H9 (cell line): ENCODE measurements at places on chromosomes 2 and 18.

- DNase-seq, result no peak
Observed at GRCh38 chr2:207073801-207074678, 91.7 kb downstream of the KLF7 start.

GRCh38 chr2:204321910-204322751 is 223.1 kb upstream of the PARD3B start:
- no peak for DNase-seq

GRCh38 chr2:40281021-40281940 is 170.6 kb downstream of the SLC8A1 start:
- DNase-seq, result no peak

- no peak for DNase-seq
Observed at GRCh38 chr2:137921105-137921880, 43.0 kb upstream of the HNMT start.

DNA sequence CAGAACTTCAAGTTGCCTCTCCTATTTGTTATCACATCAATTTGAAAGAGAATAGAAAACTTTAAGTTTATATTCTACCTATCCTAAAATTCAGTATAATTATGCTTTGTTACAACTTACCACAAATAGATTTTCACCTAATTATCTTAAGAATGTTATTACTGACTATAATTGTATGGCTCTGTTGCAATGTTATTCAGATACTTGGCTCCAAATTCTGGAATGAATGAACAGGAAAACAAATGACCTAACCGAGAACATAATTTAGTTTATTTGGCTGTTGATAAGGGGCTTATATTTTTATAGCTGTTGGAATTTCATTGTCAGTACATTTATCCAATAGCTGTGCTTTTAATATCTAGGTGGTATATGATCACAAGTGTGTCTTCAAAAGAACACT is 173.2 kb upstream of the GULP1 start:
- no peak for DNase-seq

DNA sequence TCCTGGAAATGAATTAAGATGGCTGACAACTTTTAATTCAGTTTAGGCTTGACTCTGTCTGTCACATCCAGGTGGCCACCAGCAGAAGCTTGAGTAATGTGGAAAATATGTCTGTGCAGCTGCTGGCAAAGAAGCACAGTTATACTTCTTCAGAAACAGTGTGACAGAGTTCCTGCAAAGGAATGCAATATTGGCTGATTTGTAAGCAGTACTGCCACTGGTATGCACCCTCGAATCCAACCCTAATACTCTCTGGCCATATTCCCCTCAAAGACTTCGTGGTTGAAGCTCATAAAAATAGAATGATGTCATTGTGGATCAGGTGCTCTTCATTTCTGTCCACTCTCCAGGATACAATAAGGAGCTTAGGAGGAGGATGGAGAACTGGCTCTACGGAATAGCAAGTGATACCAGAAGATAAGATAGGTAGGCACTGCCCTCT is 86.2 kb downstream of the METTL8 start:
- no peak for DNase-seq

DNA sequence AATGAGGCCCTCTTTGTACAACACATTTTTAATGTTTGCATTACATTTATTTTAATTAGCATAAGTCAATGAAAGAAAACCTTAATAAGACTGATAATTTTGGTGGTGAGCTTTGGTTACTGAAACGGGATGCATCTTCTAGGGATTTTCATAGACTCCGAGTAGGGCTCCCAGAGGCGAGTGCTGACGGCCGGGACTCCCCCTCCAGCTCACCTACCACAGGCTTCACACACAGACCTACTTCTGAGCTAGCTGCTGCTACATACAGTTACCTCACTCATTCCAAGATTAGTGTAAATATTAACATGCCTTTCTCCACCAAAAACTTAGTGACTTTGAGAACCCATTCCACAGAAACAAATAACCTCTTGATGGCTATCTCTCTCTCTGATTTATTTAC is 271.1 kb downstream of the GALR1 start:
- DNase-seq, result no peak

- DNase-seq, result no peak
Observed at GRCh38 chr2:50606145-50606544, 425.8 kb downstream of the NRXN1 start.

GRCh38 chr2:150280231-150280630 is 207.2 kb downstream of the RND3 start:
- DNase-seq, result no peak

- DNase-seq, result no peak
Observed at GRCh38 chr2:126714191-126714965, 58.4 kb downstream of the GYPC start.

GRCh38 chr2:211449819-211450218 is 893.4 kb downstream of the CPS1 start:
- DNase-seq, result no peak

- no peak for DNase-seq
Observed at GRCh38 chr2:23940718-23941620, 706 bp downstream of the UBXN2A start.

DNA sequence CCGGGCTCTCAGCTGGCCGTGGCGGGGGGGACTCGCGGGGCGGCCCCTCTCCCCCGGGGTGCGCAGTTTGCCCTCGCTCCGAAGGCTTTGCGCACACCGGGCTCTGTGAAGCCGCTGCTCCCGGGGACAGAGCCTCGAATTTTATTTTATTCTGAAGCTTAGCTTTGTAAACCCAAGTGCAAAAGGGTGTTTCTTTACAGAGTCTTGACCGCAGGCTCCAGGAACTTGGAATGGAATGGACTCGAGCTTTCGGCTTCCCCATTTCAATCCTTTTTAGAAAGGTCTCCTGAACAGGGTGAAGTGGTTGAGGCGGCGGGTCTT is 2.0 kb downstream of the GALR1 start:
- no peak for DNase-seq

- DNase-seq, result no peak
Observed at GRCh38 chr2:218294430-218295022, 2.2 kb upstream of the TMBIM1 start.

GRCh38 chr2:197869501-197870111 is 65.2 kb downstream of the PLCL1 start:
- DNase-seq, result no peak

DNA sequence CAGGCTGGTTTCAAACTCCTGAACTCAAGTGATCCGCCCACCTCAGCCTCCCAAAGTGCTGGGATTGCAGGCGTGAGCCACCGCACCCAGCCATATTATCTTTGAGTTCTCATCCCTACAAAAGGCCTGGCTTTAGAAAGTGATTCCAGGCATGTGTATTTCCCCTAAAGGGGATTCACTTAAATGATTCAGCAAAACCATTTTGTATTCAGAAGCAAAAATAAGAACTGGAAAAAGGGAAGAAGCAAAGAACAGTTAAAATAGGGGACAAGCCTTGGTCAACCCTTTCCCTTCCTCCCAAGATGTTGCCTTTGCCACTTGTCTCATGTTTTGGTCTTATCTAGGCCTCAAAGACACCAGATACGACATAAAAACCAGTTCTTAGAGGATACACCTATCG is 10.5 kb downstream of the TM4SF20 start:
- DNase-seq, result no peak

GRCh38 chr2:107775791-107776190 is 50.9 kb upstream of the RGPD4 start:
- DNase-seq, result no peak

- DNase-seq, result no peak
Observed at GRCh38 chr2:119369845-119370244, 3.1 kb downstream of the DBI start.

- DNase-seq, result no peak
Observed at GRCh38 chr18:68478246-68478645, 236.7 kb downstream of the TMX3 start.

- no peak for DNase-seq
Observed at GRCh38 chr2:119701352-119701751, 22.4 kb downstream of the TMEM177 start.

- no peak for DNase-seq
Observed at GRCh38 chr2:61210332-61210981, 48.5 kb downstream of the C2orf74 start.

- DNase-seq, result no peak
Observed at GRCh38 chr2:145849466-145849865, 1329.5 kb upstream of the ZEB2 start.

DNA sequence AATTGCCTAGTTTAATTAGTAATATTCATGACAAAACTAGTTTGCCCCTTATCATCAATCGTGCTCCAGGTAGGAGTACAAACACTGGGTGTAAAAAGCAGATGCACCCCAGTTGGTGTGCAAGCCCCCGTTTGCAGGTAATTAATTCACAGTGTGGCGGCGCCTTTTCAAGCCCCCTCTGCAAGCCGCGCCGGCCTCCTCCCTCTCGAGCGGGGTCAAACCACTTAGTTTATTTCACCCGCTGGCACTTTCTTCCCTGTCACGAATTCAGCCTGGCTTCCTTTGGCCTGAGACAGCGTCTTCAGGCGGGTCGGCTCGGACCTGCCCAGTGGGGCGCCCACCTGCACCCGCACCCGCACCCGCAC is 64.7 kb upstream of the MAPRE2 start:
- no peak for DNase-seq

- DNase-seq, result no peak
Observed at GRCh38 chr18:48816554-48816953, 134.2 kb downstream of the SMAD7 start.

DNA sequence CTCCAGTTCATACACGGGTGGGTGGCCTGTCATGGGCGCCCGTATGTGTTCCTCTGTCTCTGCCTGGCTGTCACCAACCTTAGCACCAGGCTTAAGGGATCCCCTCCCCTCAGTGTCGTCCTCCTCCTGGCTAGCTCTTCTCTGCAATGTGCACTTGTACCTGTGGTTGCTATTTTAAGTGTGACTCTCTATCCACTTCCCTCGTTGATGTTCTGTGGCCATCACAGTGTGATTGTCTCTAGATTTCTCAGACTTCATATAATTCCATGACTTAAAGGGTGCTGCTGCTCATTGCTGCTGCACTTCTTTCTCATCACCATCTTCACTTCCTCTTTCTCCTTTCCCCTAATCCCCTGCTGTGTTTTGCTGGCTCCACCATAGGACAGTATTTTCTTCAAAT is 143.4 kb downstream of the EML6 start:
- DNase-seq, result no peak

- no peak for DNase-seq
Observed at GRCh38 chr2:201172279-201172678, 10.7 kb upstream of the CASP10 start.

DNA sequence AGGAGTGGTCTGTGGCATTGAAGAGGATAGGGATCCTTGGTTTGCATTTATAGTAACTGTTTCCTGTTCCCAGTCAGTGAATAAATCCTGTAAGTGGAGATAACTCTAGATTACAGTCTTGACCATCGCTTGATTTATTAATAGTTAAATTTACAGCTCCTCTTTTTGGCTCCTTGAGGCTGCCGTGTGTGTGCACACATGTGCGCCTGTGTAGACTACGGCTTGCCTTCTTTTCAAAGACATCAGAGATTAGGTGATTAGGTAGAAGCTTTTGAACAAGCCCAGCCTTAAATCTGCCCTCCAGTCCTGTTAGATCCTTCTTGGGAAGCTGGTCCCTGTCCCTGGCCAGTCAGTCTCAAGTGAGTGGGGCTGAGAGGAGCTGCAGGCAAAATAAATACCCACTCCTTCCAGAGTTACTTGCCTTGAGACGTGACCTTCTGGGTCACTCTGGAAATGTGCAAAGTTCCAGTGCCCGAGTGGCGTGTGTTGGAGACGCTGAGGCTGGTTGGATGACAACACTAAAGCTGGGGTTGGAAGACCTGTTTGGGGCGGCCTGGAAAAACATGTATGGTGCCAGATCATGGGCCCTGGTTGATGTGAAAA is 32.0 kb downstream of the TCF7L1 start:
- DNase-seq, result no peak

- no peak for DNase-seq
Observed at GRCh38 chr18:26003356-26003755, 87.1 kb downstream of the SS18 start.

DNA sequence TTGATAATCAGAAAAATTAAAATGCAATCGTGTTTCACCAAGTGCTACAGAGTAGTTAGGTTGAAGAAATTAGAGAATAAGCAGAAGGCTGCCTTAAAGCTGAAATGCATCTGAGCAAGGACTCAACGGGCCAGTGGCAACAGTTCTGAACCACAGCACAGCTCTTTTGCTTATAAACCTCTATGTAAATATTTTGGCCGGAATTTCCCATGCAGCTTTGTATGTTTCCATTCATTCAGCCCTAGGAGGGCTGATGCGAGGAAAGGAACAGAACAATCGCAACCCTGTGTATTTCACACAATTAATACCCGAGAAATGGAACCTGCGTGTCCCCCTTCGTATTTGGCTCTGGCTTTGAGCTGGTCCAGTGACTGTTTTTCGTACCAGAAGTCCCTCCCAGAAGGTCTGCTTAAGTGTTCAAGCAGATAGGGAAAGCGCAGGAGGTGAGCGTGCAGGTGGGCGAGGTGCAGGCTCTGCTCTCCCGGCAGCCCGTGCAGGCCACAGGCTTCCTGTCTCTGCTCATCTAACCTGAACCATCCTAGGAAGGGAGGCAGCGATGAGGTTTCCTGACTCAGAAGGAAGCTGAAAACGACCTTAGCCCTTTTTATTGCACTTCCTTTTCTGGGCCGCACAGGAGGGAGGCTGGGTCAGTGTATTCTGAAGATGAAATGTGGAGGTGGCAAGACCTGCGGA is 67.3 kb downstream of the ASB1 start:
- peak; percentile 22 for DNase-seq

GRCh38 chr2:55776479-55776878 is 82.8 kb upstream of the PNPT1 start:
- no peak for DNase-seq

DNA sequence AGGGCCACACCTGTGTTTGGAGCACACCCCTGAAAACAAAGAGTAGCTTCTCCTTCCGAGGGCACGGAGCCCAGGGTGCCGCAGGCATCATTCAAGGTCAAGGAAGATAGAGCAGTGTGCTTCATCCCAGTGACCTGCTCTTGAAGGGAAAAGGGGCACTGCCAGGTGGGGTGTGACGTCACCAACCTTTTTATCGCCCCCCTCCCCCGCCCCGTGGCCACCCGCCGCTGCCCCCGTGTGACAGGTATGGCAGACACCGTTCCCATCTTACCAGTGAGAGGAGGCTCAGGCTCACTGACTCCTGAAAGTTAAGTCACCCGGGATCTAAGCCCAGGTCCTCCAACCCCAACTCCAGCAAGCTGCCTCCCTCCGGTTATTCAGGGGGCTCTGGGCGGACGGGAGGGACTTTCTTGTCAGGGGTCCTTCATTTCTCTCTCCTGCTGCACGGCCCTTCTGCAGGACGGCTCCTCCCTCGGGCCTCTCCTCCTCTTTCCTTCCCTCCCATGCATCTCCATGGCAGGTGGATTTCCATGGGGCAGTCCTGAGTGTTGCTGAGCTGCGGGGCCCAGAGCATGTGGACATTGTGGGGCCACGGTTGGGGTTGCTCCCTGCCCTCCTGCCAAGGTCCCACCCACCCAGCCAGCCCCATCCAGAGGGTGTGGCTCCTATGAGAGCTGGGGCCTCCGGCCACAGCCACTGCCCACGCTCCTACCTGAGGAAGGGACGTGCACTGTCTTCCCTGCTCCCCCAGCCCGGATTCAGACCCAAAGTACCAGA is 114.1 kb upstream of the HDAC4 start:
- no peak for DNase-seq

GRCh38 chr18:41893432-41893831 is 61.6 kb upstream of the PIK3C3 start:
- DNase-seq, result no peak

GRCh38 chr2:11296401-11296800 is 48.0 kb downstream of the ROCK2 start:
- DNase-seq, result no peak
